ENCODE measurements at places on chromosomes 7 and 10.

DNA sequence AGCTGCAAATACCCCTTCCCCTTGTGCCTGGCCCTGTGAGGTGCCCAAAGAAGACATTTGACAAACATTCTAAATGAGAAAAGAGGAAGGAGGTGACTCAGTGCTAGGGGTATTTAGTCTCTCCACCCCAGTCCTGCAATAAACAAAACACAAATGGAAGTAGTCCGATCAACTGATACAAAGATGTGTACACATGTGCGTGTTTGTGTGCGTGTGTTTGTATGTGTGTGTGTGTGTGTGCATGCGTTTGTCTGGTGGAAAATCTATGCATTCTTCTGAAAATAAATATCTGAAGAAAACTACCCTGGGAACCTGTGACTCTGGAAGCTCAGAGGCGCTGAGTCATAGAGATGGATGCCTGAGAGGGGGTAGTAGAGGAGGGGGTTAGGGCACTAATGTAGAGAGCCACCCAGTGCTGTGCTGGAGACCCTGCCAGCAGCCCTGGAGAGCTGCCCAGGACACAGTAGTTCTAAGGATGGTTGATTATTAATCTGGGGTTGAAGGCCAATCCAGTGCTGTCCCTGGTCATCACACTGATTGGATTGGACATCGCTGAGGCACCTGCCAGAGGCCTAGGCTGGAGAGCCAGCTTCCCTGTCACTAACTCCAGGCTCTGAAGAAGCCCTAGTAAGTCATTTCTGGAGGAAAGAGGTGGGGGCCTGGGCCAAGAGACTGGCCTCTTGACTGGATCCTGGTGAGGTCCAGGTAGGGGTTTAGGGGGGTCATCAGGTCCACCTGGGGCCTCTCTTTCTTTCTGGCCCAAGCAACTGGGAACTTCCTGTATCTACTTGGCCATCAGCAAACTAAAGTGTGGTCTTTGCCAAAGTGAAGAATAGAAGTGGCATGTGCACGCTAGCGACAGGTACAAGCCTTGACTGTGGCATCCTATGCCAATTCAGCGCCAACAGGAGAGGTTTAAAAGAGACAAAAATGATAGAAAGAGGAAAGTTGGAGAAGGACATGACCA lies 18.5 kb downstream of the SFTPA1 start:
- DNase-seq = no peak

- no peak for DNase-seq
These were observed 992 bp upstream of the MGMT start for GRCh38 chr10:129465796-129466702.

- DNase-seq = no peak
These were observed 40.5 kb downstream of the PAPSS2 start for GRCh38 chr10:87700031-87700796.

DNA sequence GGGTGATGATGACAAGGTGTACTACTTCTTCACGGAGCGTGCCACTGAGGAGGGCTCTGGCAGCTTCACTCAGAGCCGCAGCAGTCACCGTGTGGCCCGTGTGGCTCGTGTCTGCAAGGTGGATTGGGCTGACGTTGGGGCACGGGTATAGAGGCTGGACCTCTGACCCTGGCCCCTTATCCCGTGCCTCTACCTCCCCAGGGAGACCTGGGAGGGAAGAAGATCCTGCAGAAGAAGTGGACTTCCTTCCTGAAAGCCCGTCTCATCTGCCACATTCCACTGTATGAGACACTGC lies 8.4 kb downstream of the MRPL43 start:
- DNase-seq = no peak

GRCh38 chr10:124740369-124741280 lies 3.6 kb downstream of the FAM53B start:
- DNase-seq = peak; percentile 72

GRCh38 chr7:33420311-33420940 lies 291.1 kb downstream of the BBS9 start:
- DNase-seq = no peak

DNA sequence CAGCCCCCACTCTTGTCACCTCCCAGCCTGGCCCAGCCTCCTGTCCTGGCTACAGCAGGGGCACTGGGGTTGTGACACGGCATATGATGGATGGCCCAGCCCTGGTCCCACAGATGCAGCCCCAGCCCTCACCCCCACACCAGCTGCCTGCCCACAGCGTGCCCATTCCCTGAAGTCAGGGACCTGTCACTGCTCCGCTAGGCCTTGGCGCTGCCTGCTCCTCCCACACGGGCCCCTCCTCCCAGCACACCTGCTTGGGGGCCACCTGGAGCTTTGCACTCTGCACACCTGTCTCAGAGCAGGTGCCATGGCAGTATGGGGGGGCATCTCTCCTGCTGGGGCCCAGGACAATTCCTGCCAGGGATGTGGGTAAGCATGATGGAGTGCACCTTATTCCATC lies 3.5 kb downstream of the GCK start:
- no peak for DNase-seq

- no peak for DNase-seq
These were observed 72.1 kb downstream of the CCDC3 start for GRCh38 chr10:12929381-12929780.

DNA sequence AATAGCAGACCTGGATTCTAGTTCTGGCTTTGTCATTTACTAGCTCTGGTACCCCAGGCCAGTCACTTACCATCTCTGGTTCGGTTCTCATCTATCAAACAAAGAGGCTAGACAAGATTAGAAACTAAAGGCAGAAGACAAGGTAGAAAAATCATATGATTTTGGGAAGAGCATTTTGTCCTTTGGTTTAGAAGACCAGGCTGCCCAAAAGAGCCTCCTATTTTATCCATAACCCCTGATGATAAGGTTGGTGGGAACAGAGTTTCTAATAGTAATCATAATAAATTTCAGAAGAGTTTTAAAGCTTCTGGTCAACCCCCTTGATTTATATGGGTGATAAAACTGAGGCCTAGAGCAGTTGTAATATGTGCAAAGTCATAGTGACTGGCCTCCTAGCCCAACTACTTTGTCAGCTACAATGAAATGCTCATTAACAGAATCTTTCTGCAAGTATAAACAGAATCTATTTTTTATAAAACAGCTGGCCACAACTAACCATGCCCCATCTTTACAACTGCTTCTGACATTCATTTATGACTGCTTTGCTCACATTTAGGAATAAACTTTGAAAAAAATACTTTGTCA lies 23.4 kb downstream of the COX15 start:
- no peak for DNase-seq

DNA sequence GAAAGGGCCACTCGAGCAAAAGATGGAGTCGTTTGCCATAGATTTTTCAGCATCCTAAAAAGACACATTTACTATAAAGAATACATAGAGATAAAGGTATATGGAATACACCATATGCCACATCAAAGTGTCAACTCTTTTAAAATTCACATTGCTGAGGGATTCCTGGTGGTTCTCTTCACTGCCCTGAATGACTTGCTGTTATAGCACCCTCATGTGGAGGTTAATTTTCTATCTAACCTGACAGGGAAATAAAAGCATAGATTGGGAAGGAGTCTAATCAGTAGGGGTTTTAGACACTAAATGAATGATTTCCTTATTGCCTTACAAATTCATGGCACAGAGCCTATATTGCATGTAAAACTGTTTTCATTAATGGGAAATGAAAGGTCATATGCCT lies 25.9 kb downstream of the DNAH11 start:
- no peak for DNase-seq

- no peak for DNase-seq
These were observed 13.4 kb downstream of the INTS1 start for GRCh38 chr7:1490837-1491236.

- DNase-seq = no peak
These were observed 459.6 kb downstream of the SDK1 start for GRCh38 chr7:3760651-3761050.

GRCh38 chr7:158284121-158284520 lies 303.5 kb downstream of the PTPRN2 start:
- no peak for DNase-seq

DNA sequence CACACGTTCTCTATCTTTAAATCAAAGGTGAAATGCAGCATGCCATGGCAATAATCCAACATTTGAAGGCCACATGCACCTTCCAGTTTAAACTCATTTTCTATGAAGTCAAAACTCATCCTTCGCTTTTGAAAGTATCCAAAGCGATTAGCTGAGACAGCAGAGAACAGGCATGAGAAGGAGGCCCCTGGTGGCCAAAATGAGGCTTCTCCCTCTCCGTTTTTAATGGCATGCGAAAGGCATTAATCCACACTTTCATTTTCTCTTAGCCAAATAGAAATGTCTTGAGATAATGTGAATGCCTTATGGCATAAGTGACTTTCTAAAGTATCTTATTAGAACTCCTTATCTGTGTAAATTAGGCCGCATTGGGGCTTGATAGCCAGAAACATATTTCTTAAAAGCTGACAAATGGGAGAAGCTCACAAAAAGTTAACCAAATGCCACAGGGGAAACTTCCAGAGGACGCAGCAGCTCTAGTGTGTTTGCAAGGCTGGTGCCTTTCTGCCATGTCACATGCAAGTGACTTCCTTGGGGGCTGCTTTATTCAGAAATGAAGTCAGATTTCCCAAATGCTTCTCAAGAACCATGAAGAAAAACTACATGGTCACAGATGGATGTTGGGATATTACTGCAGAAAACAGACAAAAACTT lies 1189.6 kb downstream of the SORCS1 start:
- DNase-seq = no peak

- DNase-seq = no peak
These were observed 508.9 kb downstream of the RPS24 start for GRCh38 chr10:78542521-78542920.

- DNase-seq = no peak
These were observed 24.0 kb downstream of the OSBPL3 start for GRCh38 chr7:24956021-24956420.

GRCh38 chr10:14688606-14689005 lies 86.1 kb downstream of the FAM107B start:
- DNase-seq = no peak

GRCh38 chr7:94064541-94065191 lies 60.5 kb upstream of the BET1 start:
- DNase-seq = no peak

DNA sequence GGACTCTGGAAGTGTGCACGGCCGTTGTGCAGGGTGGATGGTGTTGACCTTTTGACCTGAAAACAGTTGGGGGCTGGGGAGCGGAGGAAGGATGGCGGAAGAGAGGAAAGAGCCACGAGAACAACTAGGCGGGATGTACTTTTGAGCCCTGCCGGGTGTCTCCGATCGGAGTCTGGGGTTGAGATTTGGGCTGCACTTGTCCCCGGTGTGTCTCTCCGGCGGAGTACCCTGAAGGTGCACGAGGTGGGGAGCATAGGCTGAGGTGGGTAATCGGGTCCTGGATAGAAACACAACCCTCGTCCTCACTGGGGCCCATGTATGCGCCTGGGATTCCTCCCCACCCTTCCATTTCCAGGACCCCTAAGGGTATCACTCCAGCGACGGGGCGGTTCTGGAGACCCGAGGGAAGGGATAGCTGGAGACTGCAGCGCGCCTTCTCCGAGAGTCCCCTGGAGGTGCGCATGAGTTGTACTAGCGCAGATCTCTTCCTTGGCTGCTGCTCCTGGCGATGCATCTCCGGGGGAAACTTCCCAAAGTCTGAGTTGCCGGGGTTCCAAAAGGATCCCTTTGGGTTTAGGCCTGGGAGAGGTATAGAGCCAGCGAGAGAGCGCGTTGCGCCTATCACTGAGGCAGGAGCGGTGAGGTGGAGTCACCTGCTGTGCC lies 4.6 kb upstream of the HMX2 start:
- no peak for DNase-seq

GRCh38 chr7:7159063-7159658 lies 23.2 kb upstream of the C1GALT1 start:
- DNase-seq = no peak

DNA sequence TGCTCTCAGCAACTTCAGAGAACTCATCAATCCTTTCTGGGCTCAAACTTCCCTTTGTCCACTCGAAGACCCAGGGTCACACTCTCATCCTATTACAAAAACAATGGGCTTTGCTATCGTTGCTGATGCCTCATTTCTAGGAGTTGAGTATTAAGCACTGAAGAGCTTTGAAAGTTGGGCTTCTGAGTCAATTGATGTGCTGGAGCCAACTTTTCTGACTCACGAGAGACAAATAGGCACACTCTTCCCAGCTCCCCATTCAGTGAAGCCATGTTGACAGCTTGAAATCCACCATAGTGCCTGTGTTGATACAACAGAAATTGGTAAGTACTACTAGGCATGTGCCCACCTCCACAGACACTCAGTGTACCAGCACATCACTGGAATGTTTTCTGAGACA lies 97.5 kb upstream of the PRSS58 start:
- DNase-seq = no peak

- DNase-seq = no peak
These were observed 108.2 kb downstream of the INPP5A start for GRCh38 chr10:132645630-132646442.

GRCh38 chr7:111727905-111728634 lies 165.8 kb upstream of the IMMP2L start:
- DNase-seq = no peak

GRCh38 chr7:99505324-99505662 lies 831 bp downstream of the ZKSCAN5 start:
- no peak for DNase-seq

DNA sequence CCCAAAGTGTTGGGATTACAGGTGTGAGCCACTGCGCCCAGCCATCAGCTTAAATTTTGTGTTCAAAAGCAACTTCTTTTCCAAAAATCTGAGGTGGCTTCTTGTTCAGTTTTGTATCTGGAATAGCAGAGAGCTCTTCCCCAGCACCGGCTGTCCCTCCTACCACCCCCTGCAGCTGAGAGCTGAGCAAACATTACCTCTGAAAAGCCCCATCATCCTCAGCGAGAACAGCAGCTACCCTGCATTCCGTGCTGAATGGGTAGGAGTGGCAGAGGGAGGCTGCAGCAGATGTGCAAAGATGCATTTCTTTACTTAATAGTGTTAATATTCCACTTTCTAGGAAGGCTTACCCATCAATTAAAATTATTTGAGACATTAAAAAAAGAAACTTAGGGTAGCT lies 31.8 kb downstream of the CCM2 start:
- no peak for DNase-seq

Measured in HAP-1 (cell line).